ENCODE measurements at places on chromosomes 16 and 17.

- no peak for DNase-seq
Observed at GRCh38 chr17:8843344-8843743, 24.1 kb downstream of the PIK3R6 start.

- no peak for DNase-seq
Observed at GRCh38 chr16:85390511-85391174, 222.5 kb upstream of the GSE1 start.

DNA sequence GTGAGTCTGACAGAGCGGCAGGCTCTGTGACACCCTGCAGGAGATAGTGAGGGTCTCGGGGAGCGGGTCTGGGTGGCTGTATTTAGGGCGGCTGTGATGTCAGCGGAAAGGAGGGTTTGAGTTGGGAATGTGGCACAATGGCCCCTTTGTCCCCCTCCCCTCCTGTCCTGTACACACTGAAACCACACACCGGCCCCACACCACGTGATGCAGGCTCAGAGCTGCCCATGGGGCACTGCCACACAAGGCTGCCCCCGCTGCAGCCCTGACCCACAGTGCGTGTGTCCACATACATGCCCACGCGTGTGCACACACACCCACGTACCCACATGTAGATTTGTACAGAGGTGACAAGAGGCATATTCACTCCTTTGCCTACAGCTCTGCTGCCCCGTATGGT is 15.3 kb downstream of the SGCA start:
- DNase-seq: no peak

GRCh38 chr17:76275382-76276068 is 10.4 kb downstream of the UBALD2 start:
- no peak for DNase-seq

- DNase-seq: no peak
Observed at GRCh38 chr17:77610972-77611521, 347.5 kb upstream of the TNRC6C start.

- DNase-seq: no peak
Observed at GRCh38 chr16:65675161-65675560, 553.3 kb upstream of the CDH11 start.

- DNase-seq: no peak
Observed at GRCh38 chr17:73814075-73814474, 169.8 kb upstream of the SDK2 start.

GRCh38 chr17:80539022-80539641 is 5.5 kb upstream of the RPTOR start:
- no peak for DNase-seq

- no peak for DNase-seq
Observed at GRCh38 chr17:55632893-55633292, 89.8 kb downstream of the TMEM100 start.

DNA sequence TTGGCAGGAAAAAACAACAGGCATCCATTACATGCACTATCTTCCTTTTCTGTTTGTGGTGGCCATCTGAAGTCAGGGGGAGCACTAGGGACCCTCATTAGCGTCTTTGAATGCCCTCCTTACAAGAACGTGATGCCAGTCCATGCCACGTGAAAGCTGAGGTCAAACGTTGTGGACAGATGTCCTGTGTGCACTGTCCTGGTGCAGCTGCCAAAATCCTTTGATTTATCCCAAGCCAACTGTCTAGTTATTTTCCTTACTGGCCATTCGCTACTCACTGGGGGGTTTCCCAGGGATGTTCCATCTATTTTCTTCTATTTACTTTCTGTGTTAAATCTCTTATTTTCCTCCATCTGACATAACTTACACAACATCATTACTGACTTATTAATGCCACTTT is 135.7 kb downstream of the ABCA8 start:
- DNase-seq: no peak

DNA sequence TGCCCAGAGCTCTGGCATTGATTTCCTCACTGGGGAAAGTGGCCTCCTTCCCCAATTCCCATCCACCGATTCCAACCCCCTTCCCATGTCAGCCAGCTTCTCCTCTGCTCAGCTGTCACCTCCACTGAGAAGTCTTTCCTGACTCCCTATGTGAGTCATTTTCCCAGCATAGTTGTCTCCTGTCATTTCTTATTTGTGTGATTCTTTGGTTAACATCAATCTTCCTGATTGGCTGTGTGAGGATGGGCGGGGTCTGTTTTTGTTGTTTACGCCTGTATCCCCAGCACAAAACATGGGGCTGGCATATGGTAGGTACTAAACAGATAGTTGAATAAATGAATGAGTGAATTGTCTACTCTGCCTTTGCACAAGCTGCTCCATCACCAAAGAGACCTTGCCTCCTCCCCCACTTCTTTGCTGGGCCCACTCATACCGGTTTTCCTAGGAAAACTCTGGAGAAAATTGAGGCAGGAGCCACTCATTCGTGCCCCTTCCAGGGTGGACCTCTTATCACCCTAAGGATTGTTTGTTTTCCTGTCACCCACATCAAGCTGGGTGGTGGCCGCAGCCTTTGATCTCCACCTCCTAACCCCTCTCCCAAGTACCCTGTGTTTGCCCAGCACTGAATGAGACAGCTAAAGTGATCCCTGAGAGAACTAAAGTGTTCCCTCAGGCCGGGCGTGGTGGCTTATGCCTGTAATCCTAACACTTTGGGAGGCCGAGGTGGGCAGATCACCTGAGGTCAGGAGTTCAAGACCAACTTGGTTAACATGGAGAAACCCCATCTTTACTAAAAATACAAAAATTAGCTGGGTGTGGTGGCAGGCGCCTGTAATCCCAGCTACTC is 1.2 kb upstream of the GRB7 start:
- no peak for DNase-seq

All from stimulated activated CD8-positive, alpha-beta memory T cell treated with anti-CD3 and anti-CD28 coated beads, Interleukin-12 subunit alpha, Interleukin-12 subunit beta, amount 100 ng/mL, for 4 hours (primary cell).